ENCODE measurements at places on chromosomes 7 and 10. TPM values are rescaled to one million over a fixed set of nuclear protein-coding genes. Genes with fewer than 3 reads are reported as not detected.
A peak's percentile ranks its signal among the peaks of the same experiment; 100 is the strongest.

The SFTPA2 gene
- 2.8 TPM for total RNA-seq

The BET1 gene
- total RNA-seq, result 14.3 TPM

The MEIG1 gene
- 0.54 TPM for total RNA-seq

GRCh38 chr7:120394595-120394994, 121.6 kb downstream of the KCND2 start:
- no peak for DNase-seq

DNA sequence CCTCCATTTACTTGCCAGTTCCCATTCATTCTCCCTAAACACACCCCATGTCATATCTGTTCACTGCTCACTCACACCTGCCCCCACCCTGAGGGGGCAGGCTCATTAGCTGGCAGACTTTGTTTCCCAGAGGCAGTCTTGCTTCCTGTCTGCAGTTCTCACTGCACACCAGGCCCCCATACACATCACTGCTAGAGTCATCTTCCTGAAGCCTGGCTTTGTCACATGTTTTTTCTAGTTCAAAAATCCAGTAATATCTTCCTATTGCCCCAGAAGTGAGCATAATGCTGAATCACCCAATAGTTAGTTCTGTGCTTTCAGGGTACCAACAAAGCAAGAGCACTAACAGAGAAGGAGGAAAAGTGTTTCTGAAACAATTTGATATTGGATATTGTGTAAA, 1.9 kb downstream of the LRRC72 start:
- DNase-seq, result no peak

DNA sequence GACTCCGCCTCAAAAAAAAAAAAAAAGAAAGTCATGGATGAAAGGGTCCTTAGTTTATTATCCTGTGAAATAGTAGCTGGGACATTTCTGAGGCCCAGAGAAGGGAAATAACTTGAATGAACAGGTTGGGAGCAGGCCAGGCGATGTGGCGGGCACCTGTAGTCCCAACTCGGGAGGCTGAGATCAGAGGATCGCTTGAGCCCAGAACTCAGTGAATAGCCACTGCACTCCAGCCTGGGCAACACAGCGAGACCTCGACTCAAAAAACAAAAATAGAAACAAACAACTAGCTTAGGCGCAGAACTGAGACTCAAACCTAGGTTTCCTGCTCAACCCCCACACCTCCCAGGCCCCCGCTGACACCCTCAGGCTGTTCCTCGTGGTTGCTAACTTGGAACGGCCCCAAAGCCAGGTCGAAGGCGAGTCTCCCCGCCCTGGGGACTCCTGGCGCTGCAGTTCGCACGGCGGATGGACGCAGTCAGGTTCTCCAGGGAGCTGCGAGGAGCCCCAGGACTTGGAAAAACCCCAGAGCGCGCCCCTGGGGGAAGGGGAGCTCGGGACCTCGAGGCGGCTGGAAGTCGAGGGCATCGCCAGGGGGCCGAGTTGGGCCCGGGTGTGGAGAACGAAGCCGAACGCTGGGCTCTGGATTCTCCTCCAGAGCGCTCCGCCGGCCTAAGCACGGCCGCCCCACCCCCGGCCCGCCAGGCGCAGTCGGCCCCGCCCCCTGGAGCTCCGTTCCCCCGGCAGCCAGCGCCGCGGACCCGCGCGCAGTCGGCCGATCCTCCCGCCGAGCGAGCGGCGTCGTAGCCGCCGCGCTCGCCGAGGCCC, at the start of gene STOX1:
TSS of gene STOX1 (plus strand) at position 768 of the 828 bp plus-strand sequence. CDS start 93 bp downstream, outside the sequence.
- DNase-seq, result no peak

DNA sequence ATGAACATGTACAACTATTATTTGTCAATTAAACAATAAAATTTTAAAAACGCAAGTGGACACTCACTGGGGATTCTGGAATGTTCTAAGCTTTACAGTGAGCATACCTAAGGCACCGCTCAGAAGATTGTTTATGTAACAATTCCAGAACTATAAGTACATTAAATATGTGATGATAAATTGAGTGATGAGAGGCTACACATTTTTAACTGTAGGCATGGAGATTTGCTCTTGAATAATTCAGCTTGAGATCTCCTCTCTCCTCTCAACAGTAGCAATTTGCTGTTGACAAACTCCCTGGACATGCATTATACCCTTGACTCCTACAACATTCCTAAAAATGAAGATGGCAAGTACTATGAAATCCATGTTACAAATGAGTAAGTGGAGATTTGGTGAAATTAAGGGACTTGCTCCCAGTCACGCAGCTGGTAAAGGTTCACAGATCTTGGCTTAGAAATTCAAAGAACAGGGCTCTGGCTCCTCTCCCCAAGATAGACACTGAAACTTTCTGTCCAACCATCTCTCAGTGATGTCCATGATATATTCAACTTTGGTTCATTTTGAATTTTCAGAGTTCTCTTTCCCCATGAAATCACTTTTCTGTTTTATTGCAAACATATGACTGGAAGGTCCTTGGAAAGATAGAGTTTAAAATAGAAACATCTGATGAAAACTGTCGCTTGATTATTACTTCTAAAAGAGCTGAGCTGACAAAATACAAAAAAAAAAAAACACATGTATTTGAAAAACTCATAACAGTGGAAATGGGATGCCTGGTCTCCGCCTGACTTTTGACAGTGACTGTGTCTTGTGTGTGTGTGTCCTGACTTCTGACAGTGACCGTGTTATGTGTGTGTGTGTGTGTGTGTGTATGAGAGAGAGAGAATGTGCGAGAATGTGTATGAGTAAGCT, 488.3 kb downstream of the TNS3 start:
- no peak for DNase-seq

DNA sequence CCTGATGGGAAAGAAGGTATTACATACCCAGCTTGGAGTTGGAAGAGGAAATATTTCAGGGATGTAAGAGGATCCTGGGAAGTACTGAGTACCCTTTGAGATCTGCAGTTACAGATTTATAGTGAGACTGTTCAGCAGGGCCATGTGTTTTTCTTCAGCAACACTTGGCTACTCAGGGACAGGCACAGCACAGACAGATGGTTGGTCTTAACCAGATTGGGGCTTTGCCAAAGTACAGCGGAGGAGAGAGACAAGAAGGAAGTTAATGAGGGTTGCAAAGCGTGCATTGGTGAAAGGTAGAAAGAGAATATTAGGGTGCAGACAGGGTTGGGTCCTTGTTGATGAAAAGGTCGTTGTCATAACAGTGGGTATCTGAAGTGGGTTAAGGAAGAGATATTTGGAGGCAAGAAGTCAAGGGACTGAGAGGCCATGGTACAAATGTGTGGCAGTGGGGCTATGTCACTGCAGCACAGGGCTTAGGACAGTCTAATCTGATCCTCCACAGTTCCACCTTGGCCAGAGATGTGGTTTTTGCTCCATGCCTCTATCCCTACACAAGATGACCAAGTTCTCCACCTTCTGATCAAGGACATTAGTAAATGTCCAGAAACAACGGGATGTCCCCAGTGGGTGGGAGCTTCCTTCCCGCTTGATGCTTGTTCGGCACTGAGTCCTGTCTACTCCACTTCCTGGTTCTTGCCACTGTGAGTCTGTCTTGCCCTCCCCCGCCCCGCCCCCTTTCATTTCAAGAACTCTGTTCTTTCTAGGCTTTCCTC, 18.9 kb upstream of the DNAJC1 start:
- no peak for DNase-seq

DNA sequence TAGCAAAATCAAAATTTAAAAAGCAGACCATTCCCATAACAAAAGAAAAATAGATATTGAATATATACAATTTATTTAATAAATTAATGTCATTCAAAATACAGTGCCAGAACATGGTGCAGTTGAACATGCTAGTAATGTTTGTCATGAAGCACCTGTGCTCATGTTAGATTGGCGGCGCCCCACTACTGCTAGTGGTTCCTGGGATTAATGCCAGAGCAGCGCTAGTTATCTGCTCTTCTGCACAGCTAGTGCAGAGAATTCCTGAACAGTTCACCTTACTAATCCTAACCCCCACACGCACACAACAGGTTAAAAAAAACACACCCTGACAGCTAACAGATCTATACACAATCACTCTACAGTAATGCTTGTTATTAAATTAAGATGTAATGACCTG, 23.4 kb downstream of the KBTBD2 start:
- no peak for DNase-seq

DNA sequence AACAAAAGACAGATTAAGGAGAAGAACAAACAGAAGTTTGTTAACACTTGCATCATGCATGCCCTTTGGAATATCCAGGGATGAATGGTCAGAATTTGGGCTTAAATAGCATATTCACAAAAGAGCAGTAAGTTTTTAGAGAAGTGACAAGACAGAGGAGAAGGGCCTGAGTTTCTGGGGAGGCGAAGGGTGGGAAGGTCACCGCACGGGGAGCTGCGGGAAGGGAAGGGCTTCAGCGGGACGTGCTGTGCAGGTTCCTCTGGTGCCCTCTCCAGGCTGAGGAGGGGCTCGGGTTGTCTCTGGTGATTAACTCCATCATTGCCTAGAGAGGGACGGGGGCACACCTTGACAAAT, 10.4 kb upstream of the ZNF22 start:
- DNase-seq, result no peak

DNA sequence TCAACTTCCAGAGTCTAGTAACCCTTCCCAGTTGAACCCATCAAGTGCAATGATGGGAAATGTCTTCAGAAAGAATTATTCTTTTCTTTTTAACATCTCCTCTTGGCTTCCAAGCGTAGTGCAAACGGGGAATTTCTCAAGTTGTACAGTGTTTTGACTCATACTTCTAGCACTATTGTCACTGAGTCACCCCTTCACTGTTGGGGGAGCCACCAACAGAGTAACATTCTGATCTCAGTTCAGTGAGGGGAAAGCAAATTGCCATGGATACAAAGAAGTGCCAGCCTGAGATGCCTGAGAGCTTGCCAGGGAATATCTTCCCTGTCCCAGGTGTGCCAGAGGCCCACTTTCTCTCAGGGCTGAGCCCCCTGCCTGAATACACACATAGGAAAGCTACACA, 31.0 kb downstream of the CYP3A5 start:
- DNase-seq, result no peak

- no peak for DNase-seq
These were observed 244.7 kb downstream of the PTEN start for GRCh38 chr10:88108115-88108610.

- DNase-seq, result no peak
These were observed 19.5 kb downstream of the KCNH2 start for GRCh38 chr7:150958597-150958996.

DNA sequence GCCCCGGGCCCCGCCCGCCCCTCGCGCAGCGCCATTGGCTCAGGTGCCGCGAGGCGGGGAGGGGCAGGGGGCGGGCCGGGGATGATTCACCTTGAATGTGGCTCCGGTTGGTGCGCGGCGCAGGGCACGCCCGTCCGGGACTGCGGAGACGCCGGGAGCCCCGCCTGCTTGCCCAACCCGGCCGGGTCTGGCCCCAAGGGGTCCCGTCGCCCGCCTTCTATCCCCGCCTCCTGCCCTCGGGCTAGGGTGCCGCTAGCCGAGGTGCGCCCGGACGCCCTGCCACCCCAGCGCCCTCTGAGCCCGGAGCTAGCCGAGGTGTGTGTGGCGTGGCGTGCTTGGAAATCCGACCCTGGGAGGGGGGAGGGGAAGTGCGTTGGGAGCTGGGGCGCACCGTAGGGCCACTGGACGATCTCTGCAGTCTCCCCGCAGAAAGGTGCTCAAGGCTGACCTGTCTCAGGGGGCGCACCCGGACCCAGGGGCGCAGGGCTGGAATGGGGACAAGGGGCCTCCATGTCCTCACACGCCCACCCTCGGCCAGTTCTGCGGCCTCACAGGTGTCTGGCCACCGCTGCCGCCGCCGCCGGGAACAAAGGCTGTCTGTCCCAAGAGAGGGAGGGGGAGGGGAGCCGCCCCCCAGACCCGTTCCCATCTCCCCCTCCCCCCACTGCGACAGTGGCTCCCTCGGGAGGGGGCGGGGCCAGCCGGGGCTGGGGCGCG, 168.9 kb downstream of the NRF1 start:
- peak; percentile 38 for DNase-seq

DNA sequence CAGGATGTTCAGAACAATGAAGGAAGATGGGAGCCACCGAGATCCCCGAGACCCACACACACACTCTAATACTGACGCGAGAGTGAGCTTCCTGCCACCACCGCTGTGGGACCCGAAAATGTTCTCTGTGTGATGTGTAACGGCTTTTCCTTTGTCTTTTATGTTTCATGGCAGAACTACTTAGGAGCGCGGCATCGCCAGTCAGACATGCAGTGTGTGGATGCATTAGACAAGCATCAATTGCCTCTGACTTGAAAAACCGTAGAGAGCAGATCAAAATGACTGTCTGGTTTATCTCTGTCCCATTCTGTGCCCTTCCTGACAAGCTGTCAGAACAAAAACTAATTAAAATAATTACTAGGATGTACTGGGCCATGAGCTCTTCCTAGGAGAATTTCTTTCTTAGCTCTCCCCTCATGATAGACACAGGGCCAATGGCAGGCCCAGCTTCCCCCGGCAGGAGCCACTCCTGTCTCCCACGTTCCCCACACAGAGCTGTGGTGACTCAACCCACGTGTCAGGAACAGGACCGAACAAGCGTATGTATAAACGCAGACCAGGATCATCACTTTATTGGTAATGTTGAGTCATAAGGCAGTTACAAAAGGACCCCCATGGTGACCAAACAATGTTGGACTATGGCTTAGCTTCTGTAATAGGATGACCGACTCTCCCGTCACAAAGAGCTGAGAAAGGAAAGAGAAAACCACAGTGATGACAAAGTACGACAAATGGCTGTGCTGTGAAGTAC, 705.0 kb downstream of the PARD3 start:
- DNase-seq, result no peak

GRCh38 chr7:42597300-42597699, 314.6 kb downstream of the C7orf25 start:
- no peak for DNase-seq

- DNase-seq, result no peak
These were observed 2.9 kb downstream of the SVOPL start for GRCh38 chr7:138698281-138698680.

DNA sequence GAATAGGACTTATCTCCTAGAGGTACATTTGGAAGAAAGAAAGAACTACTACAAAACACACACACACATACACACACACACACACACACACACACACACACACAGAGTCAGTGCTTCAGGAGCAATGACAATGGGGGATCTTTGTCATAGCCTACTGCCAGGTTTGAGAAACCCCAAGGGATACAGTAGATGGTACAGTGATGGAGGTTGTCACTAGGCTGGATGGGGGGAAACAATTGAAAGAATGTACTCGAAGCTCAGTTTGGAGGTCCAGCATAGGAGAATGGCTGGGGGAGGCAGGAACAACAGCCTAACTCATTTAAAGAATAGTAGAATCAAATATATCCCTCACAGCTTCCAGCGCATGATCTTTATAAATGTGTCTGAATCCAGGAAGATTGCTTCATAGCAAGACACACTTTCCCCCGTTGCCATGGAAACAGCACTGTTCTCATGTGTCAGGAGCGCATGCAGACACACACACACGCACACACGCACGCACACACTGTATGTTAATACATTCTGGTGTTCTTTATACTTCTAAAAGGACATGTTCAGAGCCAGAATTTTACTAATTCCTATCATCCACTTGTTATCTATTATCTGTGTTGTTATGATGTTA, 32.6 kb upstream of the ZNRF2 start:
- no peak for DNase-seq

DNA sequence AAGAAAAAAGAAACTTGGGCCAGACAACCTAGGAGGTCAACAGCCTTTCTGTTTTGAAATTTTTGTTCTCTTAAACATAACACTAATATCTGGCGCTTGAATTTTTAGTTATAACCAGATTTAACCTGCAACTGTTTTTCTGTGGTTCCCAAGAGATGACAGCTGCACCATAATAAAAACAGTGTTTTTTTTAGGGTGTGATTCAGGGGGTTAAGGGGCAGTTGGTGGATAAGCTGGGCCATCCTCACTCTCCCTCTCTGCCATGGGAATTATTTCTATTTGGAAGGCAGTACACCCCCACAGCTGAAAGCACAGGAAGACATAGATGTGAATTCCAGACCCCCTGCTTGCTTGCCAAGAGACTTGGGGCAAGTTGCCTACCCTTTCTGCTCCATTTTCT, 20.1 kb upstream of the TM9SF3 start:
- DNase-seq, result no peak
